ENCODE measurements at places on chromosomes 16 and 17. TPM values are rescaled to one million over a fixed set of nuclear protein-coding genes. Genes with fewer than 3 reads are reported as not detected.

RTN4RL1 gene
- 0.68 TPM for polyA plus RNA-seq

ACSM2B gene
- 0.23 TPM for polyA plus RNA-seq

PMP22 gene
- 74.0 TPM for polyA plus RNA-seq

STUB1 gene
- 122 TPM for polyA plus RNA-seq

ANKS4B gene
- polyA plus RNA-seq = 0.02 TPM

GAN gene
- 2.4 TPM for polyA plus RNA-seq

HID1 gene
- polyA plus RNA-seq = 9.9 TPM

KRTAP2-1 gene
- polyA plus RNA-seq = 0.05 TPM
